ENCODE measurements at places on chromosomes 1 and 21.

GRCh38 chr1:117061986-117062415 is 1.9 kb downstream of the TTF2 start:
- DNase-seq, result no peak

GRCh38 chr1:241229216-241229615 is 127.8 kb downstream of the RGS7 start:
- DNase-seq, result no peak

DNA sequence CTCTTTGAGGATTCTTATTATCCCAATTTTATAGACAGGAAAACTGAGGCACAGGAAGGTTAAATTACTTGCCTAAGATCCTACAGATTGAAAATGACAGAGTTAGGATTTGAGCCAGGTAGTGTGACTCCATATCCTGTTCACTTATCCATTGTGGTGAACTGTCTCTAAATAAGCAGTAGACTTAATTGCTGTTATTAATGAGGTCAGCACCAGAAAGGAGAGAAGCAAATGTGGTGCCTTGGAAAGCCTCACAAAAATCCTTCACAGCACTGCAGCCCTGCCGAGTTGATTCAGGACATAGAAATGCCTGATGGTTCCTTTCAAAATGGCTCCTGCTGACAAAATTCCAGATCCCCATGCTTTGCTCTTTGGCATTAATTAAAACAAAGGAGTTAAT is 193.3 kb upstream of the BEND5 start:
- no peak for DNase-seq

GRCh38 chr1:94592571-94592920 is 51.0 kb upstream of the F3 start:
- DNase-seq, result no peak

- DNase-seq, result peak; percentile 23
Observed at GRCh38 chr1:58065520-58065919, 481.0 kb downstream of the OMA1 start.

DNA sequence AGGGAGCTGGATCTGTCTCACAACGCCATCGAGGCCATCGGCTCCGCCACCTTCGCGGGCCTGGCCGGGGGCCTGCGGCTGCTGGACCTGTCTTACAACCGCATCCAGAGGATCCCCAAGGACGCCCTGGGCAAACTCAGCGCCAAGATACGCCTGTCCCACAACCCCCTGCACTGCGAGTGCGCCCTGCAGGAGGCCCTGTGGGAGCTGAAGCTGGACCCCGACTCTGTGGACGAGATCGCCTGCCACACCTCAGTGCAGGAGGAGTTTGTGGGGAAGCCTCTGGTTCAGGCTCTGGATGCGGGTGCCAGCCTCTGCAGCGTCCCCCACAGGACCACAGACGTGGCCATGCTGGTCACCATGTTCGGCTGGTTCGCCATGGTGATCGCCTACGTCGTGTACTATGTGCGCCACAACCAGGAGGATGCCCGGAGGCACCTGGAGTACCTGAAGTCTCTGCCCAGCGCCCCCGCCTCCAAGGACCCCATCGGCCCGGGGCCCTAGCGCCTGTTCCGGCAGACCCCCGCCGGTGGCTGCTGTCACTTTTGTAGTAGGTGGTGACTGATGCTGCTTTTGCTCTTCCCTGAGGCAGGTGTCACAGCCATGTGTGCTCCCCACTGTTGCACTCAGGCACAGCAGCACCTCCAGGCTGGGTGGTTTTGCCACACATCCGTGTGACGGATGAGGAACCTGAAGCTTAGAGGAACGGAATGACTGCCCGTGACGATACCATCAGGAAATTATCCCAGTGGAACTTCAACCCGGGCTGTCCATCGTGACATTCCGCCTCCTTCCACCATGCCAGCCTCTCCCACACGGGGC is 1.8 kb downstream of the LRRC3 start:
- no peak for DNase-seq

DNA sequence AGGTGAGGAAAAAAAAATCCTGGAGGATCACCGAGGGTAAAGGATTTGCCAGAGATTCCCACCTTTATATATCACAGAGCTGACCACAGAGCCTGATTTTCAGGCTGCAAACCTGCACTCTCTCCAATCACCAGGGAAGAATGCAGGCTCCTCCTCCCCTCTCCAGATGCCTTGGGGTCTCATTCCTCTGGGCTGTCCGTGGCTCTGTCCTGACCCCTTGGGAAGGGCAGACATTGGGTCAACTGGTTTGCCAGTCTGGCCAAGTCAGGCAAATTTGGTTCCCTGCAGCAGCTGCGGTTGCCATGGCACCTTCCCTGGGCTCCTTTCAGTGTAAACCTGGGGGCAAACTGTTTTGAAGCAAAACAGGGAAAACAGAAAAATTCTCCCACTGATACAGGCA is 11.6 kb upstream of the OPRD1 start:
- DNase-seq, result no peak

DNA sequence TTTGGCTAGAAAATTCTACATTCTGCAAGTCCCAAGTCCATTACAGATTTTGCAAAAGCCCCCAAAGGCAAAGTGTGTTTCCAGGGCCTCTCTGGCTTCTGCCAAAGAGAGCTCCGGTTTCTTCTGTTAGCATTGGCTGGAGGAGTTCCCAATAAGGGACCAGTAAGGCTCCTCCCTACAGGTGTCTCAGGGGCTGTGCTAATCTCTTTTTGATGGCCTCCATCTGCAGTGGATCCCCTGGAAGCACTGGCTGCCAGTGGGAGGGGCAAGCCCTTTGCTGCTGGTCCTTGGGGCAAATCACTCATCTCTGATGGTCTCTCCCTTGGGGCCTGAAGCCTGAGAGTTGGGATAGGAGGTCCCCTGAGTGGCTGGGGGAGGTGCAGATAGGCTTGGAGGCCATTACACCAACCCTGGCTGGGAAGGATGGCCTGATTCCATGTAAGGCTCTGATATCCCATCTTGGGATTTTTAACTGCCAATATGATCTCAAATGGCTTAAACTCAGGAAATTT is 89.1 kb upstream of the USP24 start:
- no peak for DNase-seq

DNA sequence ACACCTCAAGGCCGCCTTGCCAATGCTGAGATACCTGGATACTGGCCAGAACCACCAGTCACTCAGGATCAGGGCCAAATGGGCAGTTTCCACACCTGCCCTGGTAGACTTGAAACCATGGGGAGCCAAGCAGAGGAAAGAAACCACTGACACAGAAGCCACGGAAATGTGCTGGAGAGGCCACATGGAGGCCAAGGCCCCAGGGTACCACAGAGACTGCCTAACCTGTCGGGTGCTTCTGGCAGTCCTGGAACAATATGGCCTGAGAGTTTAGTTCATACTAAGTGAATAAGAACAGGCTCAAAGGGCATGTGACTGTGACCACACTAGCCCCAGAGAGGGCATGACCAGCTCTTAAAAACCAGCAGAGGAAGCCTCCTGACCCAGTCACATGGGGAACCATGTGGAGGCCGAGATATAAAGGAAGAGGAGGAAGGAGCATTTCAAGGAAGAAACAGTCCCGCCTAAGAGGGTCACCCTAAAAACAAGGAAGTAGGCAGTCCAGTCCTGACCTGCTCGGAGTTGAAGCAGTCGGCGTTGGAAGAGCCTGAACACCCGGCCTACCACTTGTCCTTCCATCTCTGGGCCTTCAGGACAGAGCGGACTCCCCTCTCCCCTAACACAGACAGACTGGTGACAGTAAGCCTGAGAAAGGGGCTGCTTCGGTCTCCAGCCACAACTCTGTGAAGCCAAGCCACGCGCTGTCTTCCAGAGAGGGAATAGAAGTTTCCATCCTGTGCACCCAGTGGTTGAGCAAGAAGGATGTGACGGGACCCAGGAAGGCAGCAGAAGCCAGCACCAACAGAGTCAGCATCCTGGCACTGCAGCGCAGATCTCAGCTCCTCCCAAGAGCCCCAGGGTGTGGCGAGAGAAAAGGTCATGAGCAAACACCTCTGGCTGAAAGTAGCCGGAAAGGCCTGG is at the start of gene DENND2D:
Gene DENND2D, minus strand, starts transcription at position 766 of the 921 bp plus-strand sequence. Its CDS starts 187 bp downstream, at position 579.
- no peak for DNase-seq

DNA sequence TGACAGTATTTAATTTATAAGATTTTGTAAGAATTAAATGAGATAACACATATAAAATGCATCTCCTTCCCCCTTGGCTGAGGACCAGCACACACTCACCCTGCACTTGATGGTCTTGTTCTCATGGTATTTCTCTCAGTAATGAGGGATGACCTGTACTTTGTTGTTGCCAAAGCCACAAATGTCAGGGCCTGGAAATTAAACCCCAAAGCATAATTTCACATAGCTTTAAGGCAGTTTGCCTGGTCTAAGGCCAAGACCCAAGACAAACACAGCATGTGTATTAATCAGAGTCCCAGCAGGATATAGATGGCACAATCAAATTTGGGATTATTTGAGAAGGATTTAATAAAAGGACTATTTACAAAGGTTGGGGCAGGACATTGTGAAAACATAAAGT is 48.6 kb upstream of the EPS15 start:
- no peak for DNase-seq

GRCh38 chr1:39268112-39268581 is 63.7 kb downstream of the MACF1 start:
- DNase-seq, result no peak

- DNase-seq, result no peak
Observed at GRCh38 chr1:3642919-3643675, 6.8 kb downstream of the WRAP73 start.

DNA sequence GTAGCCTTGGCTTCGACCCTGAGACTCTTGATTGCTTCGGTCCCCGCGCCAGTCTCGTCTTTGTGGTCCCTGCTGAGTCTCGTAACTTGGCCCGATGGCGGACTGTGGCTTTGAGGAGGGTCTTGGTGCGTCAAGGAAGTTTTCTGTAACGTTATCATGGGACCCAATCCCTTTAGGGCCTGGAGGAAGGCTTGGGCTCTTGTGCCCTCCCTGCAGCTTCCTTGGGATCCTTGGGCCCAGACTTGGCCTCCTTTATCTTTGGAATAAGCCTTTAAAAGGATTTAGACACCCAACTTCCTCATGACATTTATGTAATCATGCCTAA is 371 bp downstream of the ZMPSTE24 start:
- DNase-seq, result no peak

DNA sequence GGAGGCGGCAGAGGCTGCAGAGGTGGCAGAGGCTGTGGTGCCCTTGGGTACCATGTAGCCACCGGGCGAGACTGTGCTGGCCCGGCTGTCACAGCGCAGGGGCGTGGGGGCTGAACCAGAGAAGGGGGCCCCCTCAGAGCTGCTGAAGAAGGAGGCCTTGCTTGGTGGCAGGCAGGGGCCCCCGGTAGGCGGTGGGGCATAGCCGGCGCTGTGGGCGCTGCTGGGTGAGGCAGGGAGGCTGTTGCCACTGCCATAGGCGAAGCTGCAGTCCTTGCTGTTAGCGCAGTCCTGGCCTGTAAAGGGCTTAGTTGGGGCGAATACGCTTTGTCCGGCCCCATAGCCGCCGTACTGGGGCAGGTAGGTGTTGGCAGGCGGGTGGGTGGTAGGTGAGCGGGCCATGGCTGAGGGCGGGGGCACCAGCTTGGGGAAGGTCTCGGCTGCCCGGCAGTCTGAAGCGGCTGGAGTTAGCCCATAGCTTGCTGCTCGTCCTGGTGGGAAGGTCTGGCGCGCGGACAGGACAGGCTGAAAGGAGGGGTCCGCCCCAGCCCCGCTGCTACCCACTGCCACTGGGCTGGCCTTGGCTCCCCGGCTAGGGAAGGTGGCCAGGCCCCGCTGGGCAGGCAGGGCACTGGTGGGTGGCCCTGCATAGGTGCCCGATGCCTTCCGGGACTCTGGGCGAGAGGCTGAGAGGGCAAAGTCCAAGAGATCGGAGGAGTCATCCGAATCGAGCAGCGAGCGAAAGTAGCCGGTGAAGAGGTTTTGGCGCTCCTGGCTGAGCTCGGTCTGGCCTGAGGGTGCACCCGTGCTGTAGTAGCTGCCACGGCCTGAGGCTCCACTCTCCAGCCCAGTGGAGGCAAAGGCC is 54.9 kb downstream of the AHDC1 start:
- DNase-seq, result no peak

GRCh38 chr1:54681358-54681757 is 34.3 kb upstream of the TTC4 start:
- no peak for DNase-seq

DNA sequence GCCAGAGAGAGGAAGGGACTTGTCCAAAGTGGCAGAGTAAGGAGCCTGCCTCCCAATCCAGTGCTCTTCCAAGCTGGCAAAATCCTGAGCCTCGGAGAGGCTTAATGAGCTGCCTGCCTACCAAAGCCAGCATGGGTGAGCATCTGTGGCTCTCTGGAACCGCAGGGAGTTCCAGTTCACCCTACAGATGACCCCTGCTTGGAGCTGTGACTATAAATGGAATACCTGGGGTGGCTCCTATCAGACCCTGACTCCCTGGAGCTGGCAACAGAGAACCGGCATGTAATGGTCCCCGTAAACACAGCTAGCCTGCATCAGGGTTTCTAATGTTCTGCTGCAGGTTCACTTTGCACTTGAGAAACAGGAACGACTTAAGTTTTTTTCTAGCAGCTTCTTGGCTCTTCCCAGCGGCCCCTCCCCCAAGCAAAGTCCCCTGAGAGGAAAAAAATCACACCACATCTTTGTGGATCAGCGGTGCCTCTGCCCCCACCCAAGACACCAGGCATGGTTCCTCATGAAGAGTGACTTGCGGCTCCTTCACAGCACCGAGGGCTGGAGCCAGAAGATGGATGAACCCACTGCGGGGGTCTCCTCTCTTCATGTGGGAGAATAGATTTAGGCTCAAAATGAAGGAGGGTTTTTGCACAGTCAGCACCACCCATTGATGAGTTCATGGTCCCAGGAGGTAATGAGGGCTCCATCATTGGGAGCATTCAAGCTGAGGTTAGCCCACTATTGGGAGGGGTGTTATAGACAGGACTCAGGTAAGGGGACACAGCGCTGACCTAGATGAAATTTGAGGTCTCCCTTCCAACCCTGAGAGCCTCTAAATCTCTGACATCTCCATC is 79.0 kb downstream of the SYT2 start:
- no peak for DNase-seq

- no peak for DNase-seq
Observed at GRCh38 chr1:30762930-30763650, 5.5 kb upstream of the LAPTM5 start.

- no peak for DNase-seq
Observed at GRCh38 chr1:29708381-29708780, 472.1 kb downstream of the PTPRU start.

GRCh38 chr1:156571919-156572662 is at the start of gene IQGAP3:
Gene IQGAP3 (minus strand): TSS chr1:156572565. CDS start chr1:156572529, 36 bp downstream.
- peak; percentile 52 for DNase-seq

- no peak for DNase-seq
Observed at GRCh38 chr1:153293851-153294250, 18.9 kb downstream of the PGLYRP3 start.

- DNase-seq, result no peak
Observed at GRCh38 chr1:201335901-201336300, 41.6 kb downstream of the TNNT2 start.

DNA sequence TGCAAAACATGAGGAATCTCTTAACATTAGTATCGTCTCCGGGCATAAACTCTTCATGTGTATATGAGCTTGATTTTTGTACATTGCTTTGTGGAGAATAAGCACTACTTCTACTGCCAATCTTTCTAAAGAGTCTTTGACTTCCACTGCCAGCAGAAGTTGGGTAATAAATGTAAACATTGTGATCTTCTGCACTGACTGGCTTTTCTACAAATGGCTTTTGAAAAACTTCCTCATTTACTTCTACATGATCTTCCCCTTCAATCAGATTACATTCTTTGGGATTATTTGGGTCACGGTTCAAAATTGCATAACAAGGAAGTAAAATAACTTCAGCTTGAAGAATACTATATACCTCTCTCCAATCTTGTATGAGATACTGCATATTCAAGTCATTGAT is 30.4 kb upstream of the SLC44A5 start:
- no peak for DNase-seq
